ENCODE measurements at places on chromosomes 7 and 10.

DNA sequence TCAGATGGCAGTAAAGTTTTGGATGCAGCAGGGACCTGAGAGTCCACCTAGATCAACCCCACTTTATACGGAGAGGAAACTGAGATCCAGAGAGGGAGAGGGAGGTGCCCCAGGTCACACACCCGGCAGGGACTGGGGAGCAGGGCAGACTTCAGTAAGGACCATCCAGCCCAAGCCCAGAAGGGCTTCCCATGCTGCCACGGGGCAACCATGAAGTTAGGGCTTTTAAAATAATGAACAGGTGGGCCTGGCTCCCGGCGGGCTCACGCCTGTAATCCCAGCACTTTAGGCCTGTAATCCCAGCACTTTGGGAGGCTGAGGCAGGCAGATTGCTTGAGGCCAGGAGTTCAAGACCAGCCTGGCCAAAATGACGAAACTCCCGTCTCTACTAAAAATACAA, 98.5 kb downstream of the HIP1 start:
- DNase-seq, result no peak

GRCh38 chr10:21953585-21954057, 49.9 kb downstream of the DNAJC1 start:
- no peak for DNase-seq

GRCh38 chr10:124565565-124566221, 104.1 kb downstream of the LHPP start:
- DNase-seq, result peak; percentile 33

DNA sequence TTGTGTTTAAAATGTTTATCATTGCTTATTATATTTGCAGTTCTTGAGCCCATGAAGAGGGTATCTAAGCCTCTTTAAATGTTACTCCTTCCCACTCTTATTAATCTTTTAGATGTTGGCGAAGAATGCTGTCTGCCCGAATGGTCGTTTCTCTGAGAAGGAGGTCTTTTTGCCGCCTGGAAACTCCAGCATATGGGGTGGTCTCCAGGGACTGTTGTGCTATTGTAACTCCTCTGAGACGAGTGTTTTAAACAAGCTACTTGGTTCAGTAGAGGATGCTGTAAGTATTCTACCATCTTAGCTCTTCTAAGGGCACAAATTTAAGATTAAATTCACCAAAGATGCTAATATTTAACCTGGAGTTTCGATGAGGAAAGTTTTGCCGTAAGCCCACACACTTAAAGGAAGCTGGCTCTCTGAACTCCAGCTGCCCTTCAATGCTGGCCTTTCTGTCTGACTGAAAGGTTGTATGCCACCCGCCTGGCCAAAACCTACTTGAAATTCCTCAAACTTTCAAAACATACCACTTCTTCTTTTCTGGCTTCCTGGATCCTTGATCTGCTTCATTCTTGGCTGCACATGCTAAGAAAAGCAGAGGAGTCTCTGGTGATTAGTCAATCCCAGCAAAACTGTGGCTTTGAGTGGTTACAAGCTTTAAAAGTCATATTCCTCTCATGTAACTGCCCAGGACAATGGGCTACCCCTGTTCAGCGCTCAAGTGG, 74.7 kb downstream of the ABCA13 start:
- no peak for DNase-seq

DNA sequence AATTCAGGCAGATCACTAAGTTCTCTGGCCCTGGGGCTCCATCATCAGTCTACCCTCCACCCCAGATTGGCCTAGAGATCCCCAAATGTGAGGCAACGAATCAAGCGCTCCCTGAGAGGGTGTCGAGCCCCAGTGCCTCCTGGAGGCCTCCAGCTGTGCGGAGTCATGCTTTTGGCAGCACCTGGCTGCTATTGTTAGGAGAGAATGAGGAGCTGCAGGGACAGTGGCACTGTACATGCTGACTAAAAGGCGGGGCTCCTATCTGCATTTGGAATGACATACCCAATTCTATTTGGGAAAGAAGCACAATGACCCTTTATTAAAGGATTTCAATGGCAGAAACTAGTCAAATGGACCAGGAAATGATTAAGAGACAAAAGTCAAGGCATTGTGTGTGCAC, 161.8 kb downstream of the DPY19L1 start:
- DNase-seq, result no peak

GRCh38 chr7:99190359-99191009, 17.4 kb downstream of the KPNA7 start:
- DNase-seq, result no peak

GRCh38 chr7:81298951-81299666, 380.3 kb upstream of the SEMA3C start:
- DNase-seq, result no peak

- peak; percentile 40 for DNase-seq
Observed at GRCh38 chr10:59362144-59362958, at the start of gene FAM13C. FAM13C (minus strand) TSS chr10:59362549; CDS start chr10:59362460, 89 bp downstream.

- DNase-seq, result no peak
Observed at GRCh38 chr10:84237199-84238051, 3.9 kb downstream of the LRIT1 start.

DNA sequence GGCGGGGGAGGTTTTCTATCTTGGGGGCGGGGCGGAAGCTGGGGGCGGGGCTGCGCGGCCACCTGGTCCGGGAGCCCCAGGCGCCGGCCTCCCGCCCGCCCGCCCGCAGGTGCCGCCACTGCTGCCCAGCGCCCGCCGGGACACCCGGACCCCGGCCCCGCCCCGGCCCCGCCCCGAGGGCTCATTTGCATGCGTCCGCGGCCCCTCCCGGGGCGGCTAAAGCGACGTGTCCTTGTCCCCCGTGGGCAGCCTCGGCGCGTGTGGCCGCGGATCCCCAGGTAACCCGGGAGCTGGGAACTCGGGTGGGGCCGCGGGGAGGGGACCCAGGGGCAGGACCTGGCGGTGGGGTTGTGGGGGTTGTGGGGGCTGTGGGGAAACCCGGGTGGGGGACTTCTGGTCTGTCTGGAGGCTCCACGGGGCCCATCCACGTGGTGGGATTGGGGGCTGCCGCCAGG, at the start of gene BHLHA15:
Gene BHLHA15 (plus strand): TSS at position 219 of the 455 bp plus-strand sequence. CDS start 871 bp downstream, outside the sequence.
- no peak for DNase-seq

GRCh38 chr10:26479766-26480492, 41.8 kb downstream of the APBB1IP start:
- DNase-seq, result no peak

DNA sequence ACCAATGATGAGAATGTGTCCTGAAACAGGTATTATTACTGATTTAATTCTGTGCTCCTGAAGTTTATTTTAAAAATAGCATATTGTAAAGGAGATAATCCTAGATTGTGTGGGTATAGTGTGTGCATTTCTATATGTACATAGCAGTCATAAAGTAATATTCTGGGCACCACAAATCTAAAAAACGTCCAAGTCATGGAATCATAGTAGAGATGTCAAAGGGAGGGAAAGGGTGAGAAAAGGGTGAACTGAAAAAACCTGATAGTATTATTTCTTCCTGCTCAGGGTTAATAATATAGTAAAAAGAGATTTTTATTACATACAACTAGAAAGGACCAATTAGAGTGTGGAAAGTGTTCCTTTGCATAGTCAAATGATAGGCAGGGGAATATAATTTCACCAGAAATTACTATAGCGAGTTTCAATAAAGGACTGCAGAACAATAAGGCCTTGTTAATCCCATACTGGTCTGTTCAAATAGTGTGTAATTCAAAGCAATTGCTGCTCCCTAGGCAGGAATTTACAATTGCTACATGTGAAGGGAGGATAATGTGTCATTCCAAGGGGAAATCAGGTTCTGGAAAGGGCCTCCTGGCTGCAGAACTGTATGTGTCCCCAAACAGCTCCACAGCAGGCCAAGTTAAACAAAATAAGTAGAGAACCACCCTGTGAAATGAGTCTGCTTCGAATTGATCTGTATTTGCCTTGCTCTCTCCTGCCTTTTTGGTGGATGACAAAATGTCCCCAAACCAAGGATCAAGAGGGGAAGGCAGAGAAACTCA, 42.5 kb upstream of the KMT2E start:
- no peak for DNase-seq

GRCh38 chr10:56142092-56142728, 218.8 kb downstream of the ZWINT start:
- no peak for DNase-seq

- DNase-seq, result no peak
Observed at GRCh38 chr7:155274633-155275355, 22.9 kb upstream of the INSIG1 start.

- no peak for DNase-seq
Observed at GRCh38 chr7:55641811-55642210, 69.5 kb upstream of the VOPP1 start.

DNA sequence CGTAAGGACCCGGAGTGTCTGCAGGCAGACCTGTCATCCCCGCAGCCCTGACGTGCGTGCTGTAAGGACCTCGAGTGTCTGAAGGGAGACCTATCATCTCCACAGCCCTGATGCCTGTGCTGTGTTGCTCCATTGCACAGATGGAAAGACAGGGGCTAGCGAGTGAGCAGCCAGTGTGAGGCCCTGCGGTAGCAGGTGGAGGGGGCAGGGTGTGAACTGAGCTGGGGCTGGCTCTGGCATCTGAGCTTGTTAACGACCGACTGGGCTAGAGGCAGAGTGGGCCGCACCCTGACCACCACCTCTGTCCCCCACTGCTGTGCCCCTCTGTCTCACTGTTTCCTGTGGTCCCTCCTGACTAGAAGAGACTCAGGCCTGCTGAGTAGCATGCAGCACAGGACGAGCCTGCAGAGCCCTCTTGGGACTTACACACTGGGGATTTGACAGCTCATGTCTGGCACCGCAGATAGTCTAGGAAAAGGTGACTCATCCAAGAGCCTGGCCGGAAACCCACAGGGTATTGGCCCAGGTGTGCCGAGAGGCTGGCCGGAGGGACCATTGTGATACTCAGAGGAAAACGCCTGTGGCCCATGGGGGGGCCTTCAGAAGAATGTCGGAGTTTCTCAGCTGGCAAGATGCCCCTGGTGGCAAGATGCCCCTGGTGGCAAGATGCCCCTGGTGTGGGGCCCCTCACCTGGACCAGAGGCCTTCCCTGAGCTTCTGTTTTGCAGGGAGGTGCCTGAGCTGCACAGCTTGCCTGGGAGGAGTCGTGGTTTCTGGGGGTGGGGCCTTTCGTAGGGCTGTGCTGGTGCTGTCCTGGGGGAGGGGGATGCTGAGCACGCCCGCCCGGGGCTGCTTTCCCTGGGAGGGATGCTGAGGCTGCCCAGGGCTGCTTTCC, 34.3 kb downstream of the INPP5A start:
- no peak for DNase-seq

- DNase-seq, result no peak
Observed at GRCh38 chr7:93165447-93165846, 17.3 kb upstream of the SAMD9L start.

DNA sequence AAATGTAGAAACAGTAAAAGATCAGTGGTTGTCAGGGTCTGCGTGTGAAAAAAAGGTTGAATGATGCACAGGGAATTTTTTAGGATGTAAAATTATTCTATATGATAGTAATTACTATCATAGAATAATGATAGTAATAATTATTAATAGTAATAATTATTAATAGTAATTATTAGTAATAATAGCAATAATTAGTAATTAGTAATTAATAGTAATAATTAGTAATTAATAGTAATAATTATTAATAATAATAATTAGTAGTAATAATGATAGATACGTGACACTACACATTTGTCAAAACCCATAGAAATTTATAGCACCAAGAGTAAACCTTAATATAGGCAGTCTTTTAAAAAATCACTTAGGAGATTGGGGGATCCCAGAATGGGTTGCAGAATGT, 4.5 kb upstream of the NUDCD3 start:
- no peak for DNase-seq

DNA sequence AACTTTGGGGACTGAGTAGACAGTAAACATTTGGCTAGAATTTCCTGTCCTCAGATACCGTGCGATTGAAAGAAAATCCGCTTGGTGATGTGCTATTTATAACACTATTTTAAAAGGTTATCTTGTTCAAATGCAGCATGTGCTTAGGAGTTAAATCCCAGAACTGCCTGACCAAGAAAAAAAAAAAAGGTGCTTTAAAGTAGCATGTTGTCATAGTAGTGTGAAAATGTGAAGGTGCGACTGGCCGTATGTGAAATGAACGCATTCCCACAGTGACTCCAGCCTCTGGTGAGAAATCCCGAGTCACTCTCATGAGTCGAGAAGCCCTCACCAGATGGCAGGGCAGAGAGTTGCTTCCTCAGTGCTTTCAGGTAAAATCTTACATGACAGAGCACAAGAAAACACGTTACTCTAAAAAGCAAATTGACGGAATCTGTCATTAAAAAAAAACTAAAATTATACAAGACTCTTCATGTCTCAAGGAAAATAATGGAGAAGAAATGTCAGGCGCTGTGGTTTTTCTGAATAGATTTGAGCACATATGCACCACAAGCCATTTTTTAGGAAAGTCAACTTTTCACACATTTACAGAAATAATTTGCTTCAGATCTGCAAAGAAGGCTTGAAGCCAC, 18.4 kb upstream of the KLF6 start:
- no peak for DNase-seq

DNA sequence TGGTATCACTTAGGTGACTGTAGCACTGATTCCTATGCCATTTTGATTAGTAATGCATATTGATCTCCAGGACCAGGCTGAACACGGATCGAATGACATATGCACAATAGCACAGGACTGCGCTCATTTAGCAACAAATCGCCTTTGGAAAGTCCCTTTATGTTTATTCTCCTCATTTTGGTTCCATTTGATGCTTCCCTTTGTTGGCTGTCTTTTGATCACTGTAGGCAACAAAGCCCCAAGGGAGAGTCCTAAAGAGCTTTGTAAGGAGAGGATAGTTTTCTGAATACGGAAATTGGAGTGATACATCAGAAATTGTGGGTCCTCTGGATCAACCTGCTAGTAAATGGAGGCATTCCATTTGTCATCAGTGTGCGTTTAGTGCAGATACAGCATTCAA, 1111.4 kb downstream of the SORCS1 start:
- DNase-seq, result no peak

DNA sequence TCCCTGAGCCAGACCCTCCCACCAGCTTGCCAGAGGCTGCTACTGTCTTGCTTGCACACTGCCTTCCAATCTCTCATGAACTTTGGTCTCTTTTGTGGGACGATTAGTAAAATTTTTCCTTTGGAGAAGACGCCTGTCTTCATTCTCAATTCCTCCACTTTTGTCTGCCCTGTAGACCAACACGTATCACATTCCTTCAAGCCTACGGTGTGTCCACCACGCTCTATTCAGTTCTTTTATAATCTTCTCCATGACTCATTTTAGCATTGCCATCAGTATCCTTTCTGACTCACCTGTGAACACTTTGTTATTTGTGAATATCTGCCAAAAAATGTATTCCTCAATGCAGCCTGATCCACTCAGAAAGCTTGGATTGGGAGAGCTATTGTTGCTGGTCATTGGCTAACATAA, 1.4 kb downstream of the GIMAP5 start:
- DNase-seq, result no peak

GRCh38 chr10:123501148-123501547, 165.0 kb upstream of the GPR26 start:
- DNase-seq, result no peak

DNA sequence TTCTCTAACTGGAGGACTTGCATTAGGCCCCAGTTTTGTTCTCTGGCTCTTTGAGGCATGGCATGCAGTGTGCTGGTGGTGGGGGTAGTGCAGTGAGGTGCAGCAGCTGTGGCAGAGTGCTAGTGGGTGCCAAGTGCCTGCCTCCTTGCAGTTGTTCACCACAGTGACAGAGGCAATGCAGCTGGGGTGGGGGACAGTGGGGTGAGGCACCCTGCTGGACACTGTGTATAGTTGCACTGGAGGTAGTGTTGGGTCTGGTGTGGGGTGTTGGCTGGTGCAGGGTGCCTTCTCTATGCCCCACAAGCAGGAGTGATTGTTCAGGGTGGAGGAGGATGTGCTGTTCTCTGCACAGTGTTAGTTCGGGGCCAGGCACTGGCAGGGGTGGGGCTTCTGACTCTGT, 21.7 kb upstream of the KEL start:
- no peak for DNase-seq

All from NT2/D1 (cell line).